ENCODE measurements at places on chromosomes 3 and 15.

DNA sequence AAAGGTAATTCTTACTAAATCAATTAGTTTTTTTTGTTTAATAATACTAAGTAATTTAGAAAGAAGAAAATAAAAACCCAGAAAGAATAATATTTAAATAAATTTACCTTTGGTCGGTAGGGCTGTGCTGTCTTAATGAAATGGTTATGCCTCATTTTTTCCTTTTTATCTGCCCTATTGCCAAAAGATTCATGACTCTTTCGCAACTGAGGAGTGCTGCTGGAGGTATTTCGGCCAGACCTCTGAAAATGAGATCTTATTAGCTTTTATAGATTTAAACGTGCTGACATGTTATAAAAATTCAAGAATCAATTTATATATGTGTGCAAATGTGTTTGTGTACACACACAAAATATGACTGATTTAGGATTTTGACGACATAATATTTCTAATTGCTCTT is 67.1 kb upstream of the USP50 start:
- DNase-seq: no peak

GRCh38 chr3:155766206-155766605 is 21.3 kb upstream of the PLCH1 start:
- DNase-seq: no peak

DNA sequence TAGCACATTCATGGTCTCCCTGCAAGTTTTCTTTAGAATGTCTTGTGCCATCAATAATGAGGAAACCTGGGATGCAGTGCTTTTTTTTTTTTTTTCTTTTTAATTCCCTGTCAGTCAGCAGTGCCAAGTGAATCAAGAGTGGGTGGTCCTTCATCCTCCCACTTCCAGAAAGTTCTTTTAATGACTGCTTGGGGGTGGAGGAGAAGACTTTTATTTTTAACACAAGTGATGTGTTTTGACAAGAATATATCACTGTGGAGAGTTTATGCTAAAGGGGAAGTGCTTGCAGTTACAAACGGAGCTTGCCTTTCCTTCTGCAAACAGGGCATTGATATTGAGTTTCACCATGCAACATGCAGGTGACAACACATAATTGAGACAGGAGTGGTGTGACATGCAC is 69.7 kb downstream of the CACNA2D3 start:
- no peak for DNase-seq

GRCh38 chr3:189292667-189293484 is 121.1 kb downstream of the TPRG1 start:
- DNase-seq: no peak

GRCh38 chr3:95627697-95628096 is 1186.7 kb upstream of the EPHA6 start:
- DNase-seq: no peak

GRCh38 chr3:112056451-112056929 is 22.0 kb downstream of the TMPRSS7 start:
- no peak for DNase-seq

DNA sequence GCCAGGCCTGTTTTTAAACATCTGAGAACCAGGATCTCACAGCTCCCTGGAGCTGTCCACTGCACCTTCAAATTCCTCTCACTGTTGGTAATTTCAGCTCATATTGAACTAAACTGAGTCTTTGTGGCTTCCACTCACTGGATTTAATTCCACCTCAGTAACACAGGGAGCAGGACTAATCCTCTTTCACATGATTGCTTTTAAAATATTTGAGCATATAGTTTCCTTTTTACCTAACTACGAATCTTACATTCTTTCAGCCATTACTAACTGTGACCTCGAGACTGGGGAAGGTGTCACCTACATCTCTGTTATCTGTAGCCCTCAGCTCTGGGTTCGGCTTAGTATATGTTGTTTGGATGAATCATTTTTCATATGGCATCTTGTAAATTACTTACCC is 194.3 kb upstream of the C2CD4B start:
- no peak for DNase-seq

DNA sequence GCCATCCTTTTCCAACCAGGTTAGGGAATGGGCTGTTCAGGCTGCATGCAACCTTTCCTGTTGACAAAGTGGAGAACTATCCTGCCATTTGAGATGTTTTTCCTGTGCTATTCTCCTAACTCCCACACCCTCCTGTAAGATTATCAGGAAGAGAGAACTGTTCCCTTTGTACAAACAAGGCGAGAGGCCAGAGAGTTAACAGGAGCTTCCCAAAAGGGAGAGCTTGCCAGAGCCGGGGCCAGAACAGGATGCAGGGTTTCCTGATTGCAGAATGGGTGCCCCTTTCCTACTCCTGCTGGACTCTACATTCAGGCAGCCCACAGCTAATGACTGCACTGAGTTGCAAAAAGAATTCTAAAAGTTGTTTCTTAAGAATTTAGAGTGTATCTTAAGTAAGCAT is 17.1 kb downstream of the PML start:
- no peak for DNase-seq

GRCh38 chr3:39748002-39748401 is 61.4 kb upstream of the MYRIP start:
- no peak for DNase-seq

DNA sequence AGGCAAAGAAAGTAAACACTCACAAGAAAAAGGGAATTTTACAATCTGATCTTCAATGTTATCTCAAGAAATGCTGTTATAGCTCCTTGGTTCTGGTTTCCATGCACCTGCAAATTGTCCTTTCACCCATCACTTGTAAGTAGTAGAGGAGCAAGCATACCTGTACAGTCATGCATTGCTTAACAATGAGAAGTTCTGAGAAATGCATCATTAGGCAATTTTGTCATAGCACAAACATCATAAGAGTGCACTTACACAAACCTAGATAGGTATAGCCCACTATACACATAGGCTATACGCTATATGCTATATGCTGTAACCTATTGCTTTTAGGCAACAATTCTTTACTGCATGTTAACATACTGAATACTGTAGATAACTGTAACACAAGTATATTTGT is 672.3 kb downstream of the FHIT start:
- DNase-seq: no peak

GRCh38 chr15:41564286-41564959 is 5.4 kb downstream of the TYRO3 start:
- DNase-seq: no peak

- no peak for DNase-seq
These were observed 26.5 kb upstream of the P2RY12 start for GRCh38 chr3:151410891-151411559.

DNA sequence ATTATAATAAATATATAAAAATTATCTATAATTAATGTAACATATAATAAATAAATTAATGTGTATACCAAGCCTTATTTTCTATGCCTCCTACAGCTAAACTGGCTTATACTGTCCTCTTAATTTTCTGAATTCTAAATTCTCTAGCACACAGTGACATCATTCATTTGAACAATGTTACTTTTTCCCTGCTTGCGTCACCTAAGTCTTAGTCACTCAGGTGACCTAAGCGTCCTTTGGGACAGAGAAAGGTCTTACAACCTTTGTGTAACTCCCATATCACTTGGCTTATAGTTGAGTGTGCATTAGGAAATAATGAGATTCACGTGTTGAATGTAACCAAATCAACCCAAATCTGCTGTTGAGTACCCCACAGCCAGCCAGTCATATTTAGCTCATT is 48.5 kb upstream of the KCNMB2 start:
- DNase-seq: no peak

GRCh38 chr15:83063551-83063950 is 3.5 kb downstream of the BTBD1 start:
- DNase-seq: no peak

DNA sequence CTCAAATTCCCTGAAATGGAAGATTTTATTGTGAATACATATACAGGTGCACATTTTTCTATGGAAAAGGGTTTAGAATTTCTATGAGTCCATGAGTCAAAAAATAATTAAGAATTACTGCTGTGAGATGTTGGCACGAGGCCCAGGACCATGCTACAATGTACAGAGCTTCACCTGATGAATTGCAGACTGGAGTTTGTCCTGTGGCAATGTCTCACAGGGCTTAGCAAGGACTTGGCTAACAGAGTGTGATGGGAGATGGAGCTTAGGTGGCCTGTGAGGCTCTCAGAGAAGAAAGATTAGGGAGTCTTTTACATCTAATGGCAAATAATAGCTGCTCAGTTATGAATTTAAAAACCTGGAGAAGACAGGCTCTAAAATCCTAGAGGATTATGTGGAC is 219.5 kb upstream of the CBLB start:
- no peak for DNase-seq

DNA sequence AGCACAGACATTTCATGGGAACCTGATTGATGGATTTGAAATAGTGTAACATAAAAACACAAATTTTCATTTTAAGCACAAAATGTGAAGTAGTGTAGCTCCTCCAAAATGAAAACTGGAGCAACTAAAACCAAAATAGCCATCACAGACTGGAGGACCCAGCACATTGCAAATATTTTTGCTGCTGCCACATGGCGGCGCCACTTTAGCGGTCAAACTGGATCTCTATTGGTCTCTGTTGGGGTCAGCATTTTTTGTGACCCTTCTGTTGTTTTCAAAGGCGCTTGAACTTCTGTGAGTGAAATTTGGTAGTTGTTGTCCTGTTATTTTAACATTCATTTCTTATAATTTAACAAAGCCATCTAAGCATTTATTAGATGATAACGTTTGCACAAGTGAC is 259.9 kb downstream of the IL20RB start:
- no peak for DNase-seq

DNA sequence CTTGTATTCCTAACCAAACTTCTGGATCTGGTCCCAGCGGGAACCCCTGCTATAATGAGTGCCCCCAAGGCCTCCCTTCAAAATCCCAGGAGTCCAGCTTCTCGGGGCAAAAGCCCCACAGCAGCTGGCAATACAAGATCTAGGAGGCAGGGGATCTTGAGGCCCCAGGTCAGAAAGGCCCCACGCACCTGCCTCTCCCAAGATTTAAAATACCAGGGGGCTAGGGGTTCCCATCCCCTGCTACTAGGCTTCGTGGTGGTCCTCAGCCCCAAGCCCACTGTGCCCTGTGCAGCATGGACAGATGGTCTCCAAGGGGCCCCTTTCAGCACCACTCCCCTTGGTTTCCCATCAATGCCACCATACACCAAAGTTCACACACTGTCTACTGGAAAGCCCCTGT is 15.8 kb upstream of the CYP11A1 start:
- DNase-seq: no peak

DNA sequence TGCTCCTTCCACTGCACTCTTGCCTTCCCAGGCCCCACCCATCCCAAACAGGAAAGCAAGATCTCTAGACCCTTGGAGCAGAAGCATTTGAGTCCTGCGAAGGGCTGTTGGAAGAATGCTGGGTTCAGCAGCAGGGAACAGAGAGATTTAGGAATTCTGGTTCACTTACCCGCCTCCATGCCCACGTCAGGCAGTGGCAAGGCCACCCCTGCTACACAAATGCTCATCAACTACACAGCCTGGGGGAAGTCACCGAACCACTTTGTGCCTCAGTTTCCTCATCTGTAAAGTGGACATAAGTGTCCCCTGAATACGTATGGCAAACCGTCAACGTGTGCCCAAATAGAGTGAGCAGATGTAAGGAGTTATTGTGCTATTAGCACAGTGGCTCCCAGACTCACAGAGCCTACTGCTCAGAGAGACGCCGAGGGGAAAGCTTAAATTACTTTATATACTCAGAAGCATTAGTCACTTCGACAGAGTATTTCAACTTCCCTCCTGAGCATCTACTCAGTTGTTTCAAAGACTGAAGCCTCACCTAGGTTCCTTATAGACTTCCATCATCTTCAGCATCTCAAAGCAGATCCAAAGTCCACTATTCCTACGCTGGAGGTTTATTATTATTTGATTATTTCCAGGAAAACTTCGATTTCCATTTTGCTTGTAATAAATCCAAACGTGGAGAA is 905 bp downstream of the HOMER2 start:
- DNase-seq: no peak

DNA sequence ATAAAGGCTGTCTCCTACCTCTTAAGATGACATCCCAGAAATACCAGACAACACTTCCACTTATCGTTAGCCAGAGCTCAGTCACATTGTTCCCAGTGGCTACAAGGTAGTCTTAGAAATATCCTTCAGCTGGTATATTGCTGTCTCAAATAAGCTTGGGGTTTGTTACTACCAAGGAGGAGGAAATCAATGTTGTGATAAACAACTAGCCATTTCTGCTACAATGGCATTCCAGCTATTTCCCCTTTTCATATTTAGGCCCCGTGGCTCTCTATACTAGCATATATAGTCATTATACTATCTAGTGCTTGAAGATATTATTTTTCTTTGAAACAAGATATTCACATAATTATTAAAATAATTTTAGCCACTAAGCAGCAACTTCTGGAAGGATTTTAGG is 56.5 kb downstream of the VPS8 start:
- DNase-seq: no peak

GRCh38 chr3:62128051-62128450 is 245.3 kb downstream of the FEZF2 start:
- no peak for DNase-seq

DNA sequence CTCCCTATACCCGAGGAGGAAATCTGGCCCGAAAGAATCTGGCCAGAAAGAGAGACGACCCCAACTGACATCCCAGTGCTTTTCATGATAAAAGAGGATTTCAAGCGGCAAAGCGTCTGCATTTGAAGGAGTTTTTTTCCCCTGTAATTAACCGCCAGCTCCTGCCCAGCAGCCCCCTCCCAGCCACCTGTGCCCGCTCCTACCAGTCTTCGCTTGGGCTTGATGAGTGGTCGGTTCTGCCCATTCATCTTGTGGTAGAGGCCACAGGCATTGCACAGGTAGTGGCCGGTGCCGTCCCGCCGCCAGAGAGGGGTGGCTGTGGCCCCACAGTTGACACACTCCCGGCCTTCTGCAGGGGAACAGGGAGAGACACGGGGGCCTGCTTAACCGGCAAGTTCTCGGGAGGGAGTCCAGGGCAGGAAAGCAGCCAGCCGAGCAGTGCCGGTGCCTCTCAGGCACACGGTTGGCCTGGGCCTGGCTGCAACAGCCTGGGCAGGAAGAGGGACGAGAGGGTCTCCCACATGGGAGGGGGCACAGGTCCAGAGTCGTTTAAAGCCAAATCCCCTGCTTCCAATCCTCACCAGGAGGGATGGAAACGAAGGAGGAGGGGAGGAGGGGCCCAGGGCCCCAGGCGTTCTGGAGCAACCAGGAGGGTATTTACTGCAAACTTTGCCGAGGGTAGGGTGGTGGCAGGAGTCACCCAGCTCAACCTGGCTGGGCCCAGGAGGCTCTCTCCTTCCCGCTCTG is 9.2 kb downstream of the GATA2 start:
- no peak for DNase-seq

- DNase-seq: no peak
These were observed 30.7 kb upstream of the ST3GAL6 start for GRCh38 chr3:98732286-98733052.

DNA sequence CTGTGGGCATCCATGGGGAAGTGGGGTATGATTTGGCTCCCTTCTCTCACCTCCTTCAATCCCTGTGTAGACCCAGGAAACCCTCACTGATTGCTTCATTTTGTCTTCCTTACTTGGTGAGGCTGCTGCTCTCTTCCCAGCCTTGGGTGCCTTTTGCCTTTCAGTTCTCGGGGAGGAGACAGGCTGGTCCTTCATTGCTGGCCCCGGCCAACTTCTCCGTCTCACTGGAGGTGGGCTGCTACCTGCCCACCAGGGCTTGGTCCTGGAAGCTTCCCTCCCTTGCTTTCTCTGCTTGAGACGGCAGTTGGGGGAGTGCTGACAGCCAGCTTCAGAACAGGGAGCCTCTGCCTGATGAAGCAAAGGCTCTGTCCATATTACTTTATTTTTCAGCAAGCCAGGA is 4.7 kb downstream of the FOXL2 start:
- DNase-seq: no peak

Measured in naive thymus-derived CD4-positive, alpha-beta T cell (primary cell).